ENCODE measurements at places on chromosomes 11 and 22. TPM values are rescaled to one million over a fixed set of nuclear protein-coding genes. Genes with fewer than 3 reads are reported as not detected.

DNA sequence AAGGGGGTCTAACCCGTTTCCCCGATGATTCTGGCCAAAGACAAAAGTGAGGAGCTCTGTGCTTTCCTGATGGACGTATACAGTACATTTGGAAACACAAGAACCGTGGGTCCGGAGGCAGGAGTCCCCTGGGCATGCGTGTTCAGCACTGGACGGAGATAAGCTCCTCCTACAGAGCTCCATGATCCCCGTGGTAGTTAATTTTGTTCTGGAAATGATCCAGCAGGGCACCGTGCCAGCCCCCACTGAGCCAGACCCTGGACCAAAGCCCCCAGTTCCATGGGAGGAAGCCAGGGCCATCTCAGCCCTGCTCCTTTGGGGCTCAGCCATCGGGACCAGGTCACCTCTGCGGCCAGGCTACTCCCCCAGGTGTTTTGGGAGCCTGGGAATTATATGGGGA lies 83.3 kb downstream of the TRMU start:
- DNase-seq: no peak

ISX gene
- total RNA-seq: not detected

TP53AIP1 gene
- total RNA-seq: not detected

CNGA4 gene
- not detected for total RNA-seq

KCNQ1OT1 gene
- 2.0 TPM for total RNA-seq

BBOX1 gene
- total RNA-seq: not detected

CTSF gene
- 37.0 TPM for total RNA-seq
